Kidney tubule cell (primary cell): ENCODE measurements at places on chromosomes 16 and 17.
A peak's percentile ranks its signal among the peaks of the same experiment; 100 is the strongest.

DNA sequence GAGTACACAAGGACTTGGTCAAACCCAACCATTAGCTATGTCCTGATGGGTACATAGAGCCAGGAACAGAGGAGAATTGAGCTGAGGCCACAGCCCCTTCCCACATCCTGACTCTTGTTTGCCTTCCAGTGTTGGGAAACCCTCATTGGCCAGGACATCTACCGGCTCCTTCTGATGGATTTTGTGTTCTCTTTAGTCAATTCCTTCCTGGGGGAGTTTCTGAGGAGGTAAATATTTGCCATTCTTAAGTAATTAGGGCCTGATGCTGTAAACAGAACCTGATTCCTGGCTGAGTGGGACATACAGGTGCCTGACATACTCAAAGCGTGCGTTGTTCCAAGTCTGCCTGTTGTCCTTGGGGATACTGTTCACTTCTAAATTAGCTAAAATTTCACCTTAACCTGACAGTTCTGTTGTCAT is 42.6 kb downstream of the GDE1 start:
- DNase-seq = no peak

DNA sequence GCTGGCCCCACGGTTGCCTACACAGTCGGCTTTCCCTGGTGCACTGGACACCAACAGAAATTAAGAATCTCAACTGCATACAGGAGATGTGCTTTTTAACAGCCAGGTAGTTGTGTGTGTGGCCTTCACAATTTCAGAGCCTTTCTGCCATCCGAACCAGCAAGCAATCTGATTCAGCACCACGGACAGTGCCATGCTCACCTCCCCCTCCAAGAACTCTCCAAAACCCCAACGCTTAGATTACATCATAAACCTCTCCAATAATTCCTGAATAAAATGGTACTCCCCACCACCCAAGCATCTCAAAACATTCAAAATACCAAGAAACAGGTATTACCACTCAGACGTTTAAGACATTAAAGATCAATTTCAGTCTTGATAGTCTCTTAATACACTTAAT is 31.8 kb downstream of the USP7 start:
- DNase-seq = peak; percentile 40

DNA sequence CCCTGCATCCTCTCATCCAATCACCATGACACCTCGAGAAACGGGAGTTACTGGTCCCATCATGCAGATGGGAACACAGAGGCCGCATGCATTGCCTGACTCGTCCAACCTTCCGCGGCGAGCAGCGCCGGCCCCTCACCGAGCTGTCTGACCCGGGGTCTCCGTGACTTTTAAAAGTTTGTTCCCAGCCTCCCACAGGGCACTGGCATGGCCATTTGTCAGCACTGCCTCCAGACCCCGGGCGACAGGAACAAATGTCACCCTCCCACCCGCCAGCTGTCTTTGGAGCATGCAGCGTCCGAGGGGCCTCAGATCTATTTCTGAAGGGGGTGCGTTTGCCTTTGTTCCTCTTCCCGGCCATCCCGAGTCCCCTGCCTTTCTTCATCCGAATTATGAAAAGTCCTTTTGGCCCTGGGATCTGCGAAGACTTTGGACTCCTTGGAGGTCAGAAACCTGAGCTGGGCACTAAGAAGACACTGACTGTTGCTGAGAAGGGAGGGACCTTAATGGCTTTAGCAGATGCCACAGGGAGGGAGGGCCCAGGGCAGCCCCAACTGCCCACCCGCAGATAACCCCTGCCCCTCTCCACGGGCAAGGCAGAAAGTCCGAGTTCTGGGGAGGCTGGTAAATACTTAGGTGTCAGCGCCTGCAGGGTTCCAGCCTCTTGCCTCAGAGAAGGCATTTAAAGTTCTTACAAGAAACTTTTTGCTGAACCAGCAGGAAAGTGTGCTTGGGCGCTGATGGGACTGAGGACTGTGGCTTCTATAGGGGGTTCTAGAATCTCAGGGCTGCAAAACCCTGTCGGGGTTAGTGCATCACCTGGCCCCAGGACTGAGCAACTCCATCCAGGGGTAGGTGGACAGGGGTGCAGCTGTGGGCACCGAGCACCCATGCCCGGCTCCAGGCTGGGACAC is 348.1 kb downstream of the FOXL1 start:
- no peak for DNase-seq

- no peak for DNase-seq
Measured at GRCh38 chr17:81228834-81229665, 6.3 kb upstream of the CEP131 start.

DNA sequence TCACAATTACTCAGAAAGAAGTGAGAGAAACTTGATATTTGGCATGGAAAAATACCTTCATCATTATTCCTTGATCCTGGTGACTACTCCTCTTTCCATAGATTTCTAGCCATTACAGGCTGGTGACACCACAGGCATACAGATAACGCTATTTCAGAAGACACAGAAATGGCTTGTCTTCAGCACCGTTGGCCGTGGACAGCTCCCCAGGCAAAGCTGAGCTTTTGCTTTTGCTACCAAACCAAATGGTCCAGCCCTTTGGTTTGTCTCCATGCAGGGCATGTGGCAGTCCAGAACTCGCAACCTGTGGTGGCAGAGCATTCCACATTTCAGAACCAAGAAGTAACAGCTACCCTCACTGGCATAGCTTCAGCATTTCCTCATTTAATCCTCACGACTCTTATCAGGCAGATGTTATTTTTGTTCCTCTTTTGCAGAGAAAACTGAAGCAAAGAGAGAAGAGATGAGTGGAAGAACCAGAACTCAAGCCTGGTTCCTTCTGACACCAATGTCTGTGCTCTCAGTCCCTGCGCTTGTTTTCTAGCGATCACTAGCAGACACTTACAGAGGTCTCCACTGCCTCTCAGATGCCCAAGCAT is 55.5 kb downstream of the HS3ST4 start:
- DNase-seq = no peak

- no peak for DNase-seq
Measured at GRCh38 chr16:27025581-27025980, 41.1 kb upstream of the C16orf82 start.
